ENCODE measurements at places on chromosomes 12 and 14.

- peak; percentile 43 for DNase-seq
Measured at GRCh38 chr14:68824517-68825347, 31.9 kb upstream of the ZFP36L1 start.

DNA sequence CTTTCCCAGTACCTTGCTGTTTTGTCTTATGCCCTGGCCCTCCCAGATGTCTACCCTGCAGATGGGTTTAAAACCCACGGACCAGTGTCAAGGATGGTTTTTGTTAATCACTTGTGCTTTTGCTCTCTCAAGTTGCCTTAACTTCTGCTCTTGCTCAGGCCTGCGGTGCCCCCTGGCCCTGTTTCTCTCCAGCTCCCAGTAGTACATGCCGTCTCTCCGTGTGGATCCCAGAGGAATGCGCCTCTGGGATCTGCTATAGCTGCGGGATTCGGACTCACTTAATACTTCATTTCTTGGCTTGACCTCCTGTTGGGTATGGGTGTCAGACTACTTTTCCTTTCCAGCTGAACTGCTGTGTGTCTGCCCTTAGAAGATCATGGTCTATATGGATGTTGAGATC is 14.5 kb downstream of the PLEKHG3 start:
- no peak for DNase-seq

- DNase-seq = no peak
Measured at GRCh38 chr14:62914025-62914424, 131.2 kb downstream of the KCNH5 start.

- DNase-seq = no peak
Measured at GRCh38 chr14:76426161-76426696, 50.3 kb downstream of the ESRRB start.

DNA sequence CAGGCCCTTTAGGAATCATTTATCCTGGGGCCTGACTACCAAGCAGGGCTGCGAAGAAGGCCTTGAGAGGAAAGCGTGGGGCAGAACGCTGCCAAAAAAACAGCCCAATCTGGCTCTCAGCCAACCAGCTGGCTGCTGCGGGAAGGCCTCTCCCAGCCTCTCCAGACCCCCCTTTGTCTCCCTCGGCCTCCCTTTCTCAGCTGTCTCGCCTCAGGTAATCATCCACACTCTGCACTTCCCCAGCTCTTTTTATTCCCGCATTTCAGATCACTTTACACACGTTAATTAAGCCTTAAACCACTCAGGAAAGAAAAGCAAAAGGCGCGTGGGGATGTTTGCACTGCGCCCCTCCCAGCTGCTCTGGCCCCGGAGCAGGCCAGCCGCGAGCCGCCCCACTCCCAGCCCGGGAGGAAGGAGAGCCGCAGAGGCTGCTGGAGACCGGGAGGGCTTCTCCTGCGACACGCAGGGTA is 208.2 kb upstream of the FOXN3 start:
- peak; percentile 63 for DNase-seq

GRCh38 chr12:113075137-113075683 is 18.7 kb downstream of the DTX1 start:
- no peak for DNase-seq

DNA sequence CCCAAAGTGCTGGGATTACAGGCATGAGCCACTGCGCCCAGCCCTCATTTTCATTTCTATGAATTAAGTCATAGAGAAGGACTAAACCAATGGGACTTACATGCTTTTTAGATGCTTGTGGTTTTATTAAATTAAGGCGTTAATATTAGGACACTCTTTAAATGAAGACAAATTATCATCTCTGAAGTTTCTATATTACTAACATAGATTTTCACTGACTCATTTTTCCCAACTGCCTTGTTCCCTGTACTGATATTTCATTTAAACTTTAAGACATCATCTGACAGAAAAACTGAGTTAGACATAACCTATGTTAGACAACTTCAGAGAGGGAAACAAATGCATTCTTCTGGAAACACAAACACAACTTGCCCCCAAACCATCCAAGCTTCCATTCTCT is 99.8 kb downstream of the BTG1 start:
- DNase-seq = no peak

- no peak for DNase-seq
Measured at GRCh38 chr14:55353686-55354467, 57.8 kb downstream of the ATG14 start.

DNA sequence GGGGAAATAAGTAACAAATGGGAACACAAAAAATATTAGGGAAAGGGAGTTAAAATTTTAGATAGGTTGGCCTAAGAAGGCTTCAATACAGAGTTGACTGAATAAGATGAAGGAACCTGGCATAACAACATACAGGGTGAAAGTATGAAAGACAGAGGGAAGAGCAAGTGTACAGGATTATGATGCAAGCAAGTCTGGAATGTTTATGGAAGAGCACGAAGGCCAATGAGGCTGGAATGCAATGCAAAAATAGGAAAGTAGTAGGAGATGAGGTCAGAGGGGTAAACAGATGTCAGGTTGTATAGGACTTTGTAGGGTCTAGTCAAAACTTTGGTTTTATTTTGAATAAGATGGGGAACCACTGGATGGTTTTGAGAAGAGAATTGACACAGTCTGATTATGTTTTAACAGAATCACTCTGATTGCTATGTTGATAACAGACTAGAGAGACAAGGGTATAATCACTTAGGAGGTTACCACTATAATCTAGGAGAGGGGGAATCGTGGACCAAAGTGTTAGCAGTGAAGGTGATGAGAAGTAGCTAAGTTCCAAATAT is 96.8 kb downstream of the OSBPL8 start:
- no peak for DNase-seq

GRCh38 chr12:98296462-98297079 is 218.8 kb upstream of the TMPO start:
- no peak for DNase-seq

- no peak for DNase-seq
Measured at GRCh38 chr12:130011611-130012385, 108.0 kb upstream of the TMEM132D start.

GRCh38 chr12:13258197-13258596 is 61.7 kb downstream of the EMP1 start:
- no peak for DNase-seq

DNA sequence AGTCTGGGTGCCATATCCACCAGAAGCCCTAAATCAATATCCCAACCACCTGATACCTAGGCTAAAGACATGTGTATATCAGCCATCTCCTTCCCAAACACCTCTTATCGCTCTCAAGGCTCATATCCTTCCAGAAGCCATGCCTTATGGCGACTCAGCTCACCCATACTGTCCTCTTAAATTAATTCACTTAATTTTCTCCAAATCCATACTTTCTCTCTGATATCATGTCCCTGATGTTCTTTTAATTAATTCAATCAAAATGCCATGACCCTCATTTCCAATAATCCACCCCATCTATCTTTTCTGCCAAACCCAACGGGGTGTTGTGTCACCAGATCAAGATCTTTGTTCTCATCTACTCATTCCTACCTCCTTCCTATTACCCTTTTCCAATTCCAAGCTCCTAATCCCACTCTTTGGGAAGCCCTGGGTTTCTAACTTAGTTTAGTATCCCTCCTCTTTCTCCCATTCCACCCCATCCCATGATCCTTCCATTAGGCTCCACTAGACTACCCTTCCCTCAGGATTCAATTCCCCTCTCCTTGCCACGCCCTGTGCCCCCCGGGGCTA is 723 bp downstream of the ATF7 start:
- no peak for DNase-seq

DNA sequence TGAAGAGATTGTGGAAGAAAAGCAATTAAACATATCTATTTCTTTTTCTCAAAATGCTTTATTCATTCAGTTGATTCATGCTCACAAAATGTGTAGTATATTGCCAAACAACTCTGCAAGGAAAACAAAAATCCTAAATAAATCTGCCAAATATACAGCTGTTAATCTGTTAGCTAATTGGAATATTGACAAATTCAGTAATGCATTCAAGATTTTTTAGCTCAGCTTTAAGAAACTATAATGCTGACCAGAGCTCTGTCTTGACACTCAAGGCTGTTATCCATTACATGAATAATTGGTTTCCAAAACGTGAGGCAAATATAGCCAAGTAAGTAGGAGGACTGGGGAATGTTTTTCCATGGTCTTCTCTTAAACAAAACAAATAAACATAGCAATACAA is 146.8 kb downstream of the TMTC2 start:
- no peak for DNase-seq

DNA sequence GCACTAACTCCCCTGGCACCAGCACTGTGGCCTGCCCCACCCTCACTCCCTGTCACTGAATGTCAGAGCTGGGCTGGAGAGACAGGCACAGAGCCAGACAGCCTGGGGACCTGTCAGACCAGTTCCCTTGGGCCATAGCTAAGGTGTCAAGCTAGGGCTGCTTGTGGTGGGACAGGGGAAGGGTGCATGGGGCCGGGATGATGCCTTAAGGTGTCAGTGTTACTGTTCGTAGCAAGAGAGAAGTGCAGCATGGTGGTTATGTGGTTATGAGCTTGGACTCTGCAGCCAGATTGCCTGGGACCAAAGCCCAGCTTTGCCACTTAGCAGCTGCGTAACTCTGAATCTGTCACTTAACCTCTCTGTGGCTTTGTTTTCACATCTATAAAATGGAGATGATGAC is 3.8 kb downstream of the RAPGEF3 start:
- DNase-seq = no peak

DNA sequence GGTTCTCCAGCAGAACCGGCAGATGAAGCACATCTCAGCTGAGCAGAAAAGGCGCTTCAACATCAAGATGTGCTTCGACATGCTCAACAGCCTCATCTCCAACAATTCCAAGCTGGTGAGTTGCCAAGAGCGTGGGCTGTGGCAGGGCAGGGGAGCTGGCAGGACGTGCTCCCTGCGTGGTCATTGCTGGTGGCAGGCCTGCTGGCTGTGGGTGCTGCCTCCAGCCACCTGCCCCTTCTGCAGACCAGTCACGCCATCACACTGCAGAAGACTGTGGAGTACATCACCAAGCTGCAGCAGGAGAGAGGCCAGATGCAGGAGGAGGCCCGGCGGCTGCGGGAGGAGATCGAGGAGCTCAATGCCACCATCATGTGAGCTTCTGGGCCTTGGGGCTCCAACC is 35.8 kb downstream of the IL31 start:
- no peak for DNase-seq
